T47D (cell line): ENCODE measurements at places on chromosomes 12 and 14.

GRCh38 chr12:93573552-93574223 lies 1.2 kb downstream of the SOCS2 start:
- no peak for DNase-seq

DNA sequence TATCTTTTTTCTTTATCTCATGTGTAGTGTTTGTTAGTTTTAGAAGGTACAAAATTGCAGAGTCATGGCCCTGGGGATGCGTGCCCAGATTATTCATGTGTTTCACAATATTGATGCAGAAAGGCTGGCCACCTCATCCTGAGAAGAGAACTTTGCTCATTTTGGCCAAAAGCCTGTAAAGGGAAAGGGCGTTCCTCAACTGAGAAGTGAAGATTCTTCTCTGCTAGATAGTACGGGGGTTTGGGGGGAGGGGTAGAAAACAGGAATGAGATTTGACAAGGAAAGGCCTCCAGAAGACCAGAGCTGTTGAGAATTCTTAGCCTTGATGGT lies 1.7 kb downstream of the MGST1 start:
- DNase-seq: peak; percentile 83

GRCh38 chr14:20179880-20180279 lies 10.8 kb upstream of the OR11G2 start:
- DNase-seq: no peak

DNA sequence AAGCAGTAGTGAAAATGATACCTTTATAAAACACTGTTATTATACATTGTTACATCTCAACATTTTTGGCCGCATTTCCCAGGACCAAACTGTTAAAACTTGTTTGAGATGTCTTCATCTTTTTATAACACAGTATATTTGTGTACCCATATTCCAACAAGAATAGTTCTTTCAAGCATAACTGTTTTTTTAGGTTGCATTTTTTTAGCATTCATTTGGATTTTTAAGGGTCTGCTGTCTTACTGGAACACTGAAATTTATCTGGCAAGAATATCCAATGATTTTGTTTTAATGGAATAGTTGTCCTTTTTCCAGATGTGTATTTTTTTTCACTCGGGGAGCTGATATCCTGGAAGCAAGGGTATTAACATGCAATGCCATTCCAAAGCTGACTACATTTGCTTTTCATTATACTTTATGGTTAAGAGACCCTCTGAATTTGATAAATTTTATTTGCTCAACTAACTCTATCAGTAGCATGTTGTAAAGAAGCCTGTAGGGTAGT lies 8.9 kb upstream of the NAV3 start:
- no peak for DNase-seq
